ENCODE measurements at places on chromosomes 2 and 18. TPM values are rescaled to one million over a fixed set of nuclear protein-coding genes. Genes with fewer than 3 reads are reported as not detected.

- DNase-seq, result no peak
- no peak overlapping the region for H3K4me3 ChIP-seq
These were observed 3.6 kb upstream of the DGKD start for GRCh38 chr2:233350708-233351107.

The LDLRAD4 gene
- total RNA-seq, result 32.7 TPM

DNA sequence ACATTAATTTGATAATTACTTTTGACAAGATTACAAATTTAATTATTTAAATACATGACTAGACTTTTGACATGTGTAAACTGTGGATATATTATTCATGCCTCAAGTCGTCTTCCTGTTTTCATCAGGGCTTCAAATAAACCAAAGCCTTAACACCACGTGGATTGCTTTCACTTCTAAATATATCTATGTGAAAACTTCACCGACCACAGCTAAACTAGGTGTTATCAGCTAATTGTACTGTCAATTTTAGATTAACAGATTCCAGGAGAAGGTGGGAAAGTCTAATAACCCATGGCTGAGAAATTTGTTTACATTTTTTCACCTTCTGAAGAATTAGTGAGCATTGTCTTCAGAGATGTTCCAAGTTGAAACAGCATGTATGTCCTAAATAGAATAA, 494.7 kb upstream of the FAM98A start:
- no peak overlapping the region for H3K4me3 ChIP-seq
- no peaks in the 10 kb centered on the region for H3K4me1 ChIP-seq
- no peaks in the 10 kb centered on the region for H3K36me3 ChIP-seq
- H3K27ac ChIP-seq, result no peak overlapping the region
- DNase-seq, result no peak

DNA sequence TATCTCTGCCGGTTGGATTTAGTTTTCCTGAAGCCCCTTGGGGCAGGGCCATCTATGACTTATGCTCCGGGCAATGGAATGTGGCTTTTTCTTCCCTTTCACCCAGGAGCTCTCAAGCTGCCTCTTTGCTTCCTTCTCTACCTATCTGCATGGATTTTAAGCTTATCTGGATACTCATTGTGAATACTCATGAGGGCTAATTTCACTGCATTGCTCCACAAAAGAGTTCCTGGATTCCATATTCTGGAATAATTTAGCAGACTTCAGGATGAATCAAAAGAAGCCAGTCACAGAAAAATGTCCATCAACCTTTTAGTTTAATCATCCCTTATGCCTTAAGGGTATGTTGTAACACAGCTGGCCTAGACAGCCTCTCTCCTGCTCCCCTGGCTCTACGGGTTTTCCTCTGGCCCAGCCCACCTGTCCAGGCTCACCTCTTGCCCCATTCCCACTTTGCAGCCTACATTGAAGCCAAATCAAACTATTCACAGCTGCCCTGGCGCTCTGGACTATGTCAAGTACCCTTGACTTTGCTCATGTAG, 122.8 kb upstream of the RMDN2 start:
- no peak overlapping the region for H3K27ac ChIP-seq
- H3K4me3 ChIP-seq, result no peak overlapping the region
- no peaks in the 10 kb centered on the region for H3K36me3 ChIP-seq
- H3K4me1 ChIP-seq, result no peaks in the 10 kb centered on the region
- H3K27me3 ChIP-seq, result peaks cover 12% of the 10 kb centered on the region

DNA sequence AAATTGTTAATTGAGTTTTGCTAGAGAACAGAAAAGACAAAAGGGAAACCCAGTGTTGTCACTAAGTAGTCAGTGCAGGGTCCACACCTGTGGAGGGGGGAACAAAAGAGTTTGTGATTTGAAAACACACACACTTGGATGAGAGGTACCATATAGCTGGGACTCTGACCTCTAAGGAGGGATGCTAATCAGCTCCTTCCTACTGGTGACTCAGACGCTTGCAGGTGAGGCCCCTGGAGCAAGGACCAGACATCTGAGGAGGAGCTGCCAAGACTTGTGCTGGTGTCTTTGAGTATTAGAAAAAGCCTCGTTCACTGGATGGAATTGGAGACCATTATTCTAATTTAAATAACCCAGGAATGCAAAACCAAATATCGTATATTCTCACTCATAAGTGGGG, 146.4 kb upstream of the MAP2 start:
- H3K27ac ChIP-seq, result no peak overlapping the region
- H3K4me1 ChIP-seq, result no peaks in the 10 kb centered on the region
- H3K36me3 ChIP-seq, result no peaks in the 10 kb centered on the region
- H3K27me3 ChIP-seq, result no peaks in the 10 kb centered on the region
- no peak for DNase-seq

DNA sequence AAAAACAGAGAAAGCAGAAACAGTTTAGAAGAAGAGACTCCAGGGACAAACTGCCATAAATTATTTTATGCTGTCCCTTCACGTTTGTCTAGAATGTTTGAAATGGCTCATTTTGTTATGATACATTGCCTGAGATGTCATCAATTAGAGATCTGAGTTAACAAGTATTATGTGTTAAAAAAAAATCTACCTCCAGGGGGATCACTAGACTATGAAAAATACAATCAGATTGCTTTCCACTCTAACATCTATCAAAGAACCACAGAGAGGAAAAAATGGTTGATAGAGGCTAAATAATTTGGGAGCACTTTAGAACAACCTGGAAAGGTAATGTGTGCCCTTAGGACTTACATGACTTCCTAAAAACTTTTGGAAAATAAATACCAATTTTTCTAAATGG, 103.8 kb upstream of the CCDC150 start:
- no peak for DNase-seq
- no peak overlapping the region for H3K4me3 ChIP-seq
- peaks cover 28% of the 10 kb centered on the region for H3K4me1 ChIP-seq
- H3K27ac ChIP-seq, result no peak overlapping the region
- peaks cover 18% of the 10 kb centered on the region for H3K27me3 ChIP-seq

DNA sequence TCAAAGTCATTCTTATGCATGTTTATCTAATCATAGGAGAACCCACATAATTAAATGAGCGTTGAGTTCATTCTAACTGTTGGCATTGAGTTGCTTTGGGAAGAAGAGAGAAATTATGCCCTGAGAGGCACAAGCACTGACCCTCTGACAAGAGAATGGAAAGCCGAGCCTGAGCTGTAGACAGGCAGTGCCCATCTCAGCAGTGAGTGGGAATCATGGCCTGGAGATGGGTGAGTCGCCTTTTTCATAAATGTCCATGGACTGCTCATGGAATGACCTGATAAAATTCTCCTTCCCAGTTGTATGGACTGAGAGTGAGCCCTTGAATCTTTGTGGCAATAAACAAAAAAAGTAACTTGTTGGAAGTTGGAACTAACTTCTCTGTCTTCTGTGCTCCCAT, 21.4 kb upstream of the MYO3B start:
- H3K36me3 ChIP-seq, result no peaks in the 10 kb centered on the region
- no peak for DNase-seq
- no peak overlapping the region for H3K27ac ChIP-seq
- no peak overlapping the region for H3K4me3 ChIP-seq

DNA sequence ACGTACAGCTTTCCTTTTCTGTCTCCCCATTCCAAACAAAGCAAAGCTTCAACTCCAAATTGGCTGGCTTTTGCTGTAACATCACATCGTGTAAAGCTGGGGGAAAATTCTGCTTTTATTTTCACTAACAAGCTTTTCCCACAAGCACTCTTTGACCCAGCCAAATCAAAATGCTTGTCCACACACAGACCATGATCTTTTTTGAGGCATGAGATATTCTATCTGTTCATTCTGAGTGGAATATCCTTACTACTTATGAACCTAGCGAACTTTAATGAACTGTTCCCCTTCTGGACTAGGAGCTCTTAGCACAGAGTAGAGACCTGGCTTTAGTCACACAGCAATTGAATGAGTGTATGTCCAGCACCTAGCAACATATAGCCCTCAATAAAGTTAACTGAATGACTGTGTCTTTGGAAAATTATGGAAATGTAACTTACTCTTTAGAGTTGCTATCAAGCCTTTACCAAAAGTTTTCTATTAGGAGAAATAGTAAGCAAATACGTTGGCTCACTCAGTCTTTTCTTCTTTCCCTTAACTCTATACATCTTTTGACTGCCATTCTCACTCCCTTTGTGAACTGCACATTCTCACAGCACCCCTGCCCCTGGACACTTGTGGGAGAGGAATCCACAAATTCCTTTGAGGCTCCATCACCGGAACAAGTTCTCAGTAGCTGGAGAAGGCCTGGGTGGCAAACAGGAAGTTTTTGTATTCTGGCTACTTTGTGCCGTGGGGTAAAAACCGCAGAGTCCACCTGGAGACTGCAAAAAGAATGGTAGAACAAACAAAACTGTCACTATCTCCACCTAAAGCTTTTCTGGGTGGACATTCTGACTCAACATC, 1.3 kb upstream of the UBE2E3 start:
- H3K27me3 ChIP-seq, result peaks cover 47% of the 10 kb centered on the region
- no peak for DNase-seq

The FBXO15 gene
- 0.91 TPM for total RNA-seq

GRCh38 chr18:2853926-2854664, 7.3 kb downstream of the EMILIN2 start:
- DNase-seq, result no peak
- H3K4me1 ChIP-seq, result peaks cover 44% of the 10 kb centered on the region
- peak overlapping the region; percentile 27 for H3K27ac ChIP-seq
- H3K27me3 ChIP-seq, result no peaks in the 10 kb centered on the region
- no peak overlapping the region for H3K4me3 ChIP-seq

DNA sequence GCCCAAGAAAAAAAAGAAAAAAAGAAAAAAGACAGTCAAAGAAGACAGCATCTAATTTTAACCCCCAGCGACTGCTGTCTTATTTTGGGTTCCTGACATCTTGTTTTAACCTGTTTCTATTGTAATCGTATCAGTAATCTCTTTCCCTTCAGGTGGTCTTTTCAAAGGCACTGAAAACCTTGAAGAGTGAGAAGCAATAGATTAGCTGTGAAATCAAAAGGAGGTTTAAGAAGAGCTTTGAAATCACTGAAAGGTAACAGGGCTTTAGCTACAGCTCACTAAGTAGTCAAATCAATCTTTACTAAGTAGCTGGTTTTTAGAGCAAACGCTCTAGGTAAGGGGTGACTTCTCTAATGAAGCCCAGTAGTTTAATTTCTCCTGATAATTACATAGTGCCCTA, 5.4 kb upstream of the TANC1 start:
- H3K27me3 ChIP-seq, result peaks cover 35% of the 10 kb centered on the region
- H3K4me1 ChIP-seq, result no peaks in the 10 kb centered on the region
- H3K4me3 ChIP-seq, result no peak overlapping the region

- no peak for DNase-seq
- H3K4me3 ChIP-seq, result no peak overlapping the region
- H3K27ac ChIP-seq, result no peak overlapping the region
- peaks cover 11% of the 10 kb centered on the region for H3K4me1 ChIP-seq
These were observed 5.0 kb upstream of the CHST10 start for GRCh38 chr2:100422320-100423055.

The C2orf81 gene
- total RNA-seq, result 1.6 TPM

The UGT1A10 gene
- not detected for total RNA-seq

- H3K27me3 ChIP-seq, result peaks cover 5% of the 10 kb centered on the region
- H3K27ac ChIP-seq, result no peak overlapping the region
- H3K4me3 ChIP-seq, result no peak overlapping the region
- no peak for DNase-seq
- no peaks in the 10 kb centered on the region for H3K36me3 ChIP-seq
These were observed 78.0 kb upstream of the GALNT5 start for GRCh38 chr2:157179324-157180105.

DNA sequence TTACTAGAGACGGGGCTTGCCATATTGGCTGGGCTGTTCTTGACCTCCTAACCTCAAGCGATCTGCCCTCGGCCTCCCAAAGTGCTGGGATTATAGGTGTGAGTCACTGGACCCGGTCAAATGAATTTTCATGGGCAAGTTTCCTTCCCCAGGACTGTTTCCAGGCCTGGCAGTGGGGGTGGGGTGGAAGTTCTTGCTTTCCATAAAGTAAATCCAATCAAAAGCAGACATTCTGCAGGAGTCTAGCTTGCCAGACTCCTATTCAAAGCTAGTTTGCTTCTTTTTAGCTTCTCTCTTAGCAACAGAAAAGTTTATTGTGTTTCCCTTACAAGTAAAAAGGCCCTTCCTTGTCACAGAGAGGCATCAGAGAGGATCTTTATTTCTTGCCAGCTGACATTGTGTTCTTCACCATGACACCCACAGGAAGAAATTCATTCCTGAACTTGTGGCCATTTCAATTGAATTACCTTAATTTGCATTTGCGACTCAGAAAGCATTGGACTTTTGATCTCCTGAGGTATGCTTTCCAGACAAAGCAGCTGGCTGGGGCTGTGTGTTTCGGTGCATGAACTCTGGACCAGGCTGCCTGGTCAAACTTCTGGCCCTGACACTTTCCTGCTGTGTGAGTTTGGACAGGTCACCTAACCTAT, 37.9 kb downstream of the LYPD1 start:
- DNase-seq, result no peak
- no peak overlapping the region for H3K4me3 ChIP-seq
- no peaks in the 10 kb centered on the region for H3K27me3 ChIP-seq

DNA sequence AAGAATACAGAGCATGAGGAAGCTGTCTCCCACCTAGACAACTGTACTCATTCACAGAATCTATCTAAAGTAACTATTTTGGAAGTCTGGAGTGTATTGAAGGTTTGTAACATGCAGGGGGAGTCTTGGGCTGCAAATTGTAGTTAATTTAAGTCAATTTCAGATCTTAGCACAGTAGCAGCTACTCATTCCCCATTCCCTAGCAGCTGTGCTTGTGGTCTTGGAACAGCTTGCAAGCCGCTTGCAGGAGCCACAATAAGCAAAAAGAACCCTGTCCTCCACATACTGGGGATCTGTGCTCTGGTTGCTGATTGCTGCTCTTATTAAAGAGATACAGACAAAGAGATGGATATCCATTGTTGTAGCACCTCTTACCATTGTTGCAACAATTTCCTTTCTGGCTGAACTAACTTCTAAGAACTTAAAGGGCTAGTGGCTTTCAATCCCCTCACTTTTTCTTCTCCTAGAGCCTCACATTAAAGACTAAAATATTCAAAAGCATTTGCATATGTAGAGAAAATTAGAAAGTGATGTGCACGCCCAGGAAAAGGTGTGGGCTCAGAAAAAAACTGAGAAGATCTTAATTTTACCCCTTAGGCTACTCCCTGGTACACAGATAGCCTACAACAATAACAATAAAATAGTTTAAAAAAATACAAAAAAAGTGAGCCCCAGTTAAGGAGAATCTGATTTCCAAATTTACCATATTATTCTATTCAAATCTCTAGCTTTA, 1775.1 kb upstream of the PIK3C3 start:
- DNase-seq, result no peak
- no peaks in the 10 kb centered on the region for H3K27me3 ChIP-seq
- no peaks in the 10 kb centered on the region for H3K36me3 ChIP-seq
- no peaks in the 10 kb centered on the region for H3K4me1 ChIP-seq
- no peak overlapping the region for H3K4me3 ChIP-seq
- no peak overlapping the region for H3K27ac ChIP-seq

The ITGA4 gene
- 96.5 TPM for total RNA-seq

GRCh38 chr18:57683470-57683869, 61.8 kb upstream of the NARS1 start:
- no peak for DNase-seq
- H3K4me3 ChIP-seq, result no peak overlapping the region
- H3K27ac ChIP-seq, result no peak overlapping the region
- no peaks in the 10 kb centered on the region for H3K4me1 ChIP-seq
- H3K36me3 ChIP-seq, result no peaks in the 10 kb centered on the region

The SLC9A4 gene
- 0.09 TPM for total RNA-seq

- H3K27ac ChIP-seq, result no peak overlapping the region
- H3K27me3 ChIP-seq, result no peaks in the 10 kb centered on the region
- no peaks in the 10 kb centered on the region for H3K4me1 ChIP-seq
- DNase-seq, result no peak
These were observed 111.5 kb downstream of the CYRIA start for GRCh38 chr2:16554060-16554583.
